ENCODE measurements at places on chromosomes 11 and 22.
A peak's percentile ranks its signal among the peaks of the same experiment; 100 is the strongest.

DNA sequence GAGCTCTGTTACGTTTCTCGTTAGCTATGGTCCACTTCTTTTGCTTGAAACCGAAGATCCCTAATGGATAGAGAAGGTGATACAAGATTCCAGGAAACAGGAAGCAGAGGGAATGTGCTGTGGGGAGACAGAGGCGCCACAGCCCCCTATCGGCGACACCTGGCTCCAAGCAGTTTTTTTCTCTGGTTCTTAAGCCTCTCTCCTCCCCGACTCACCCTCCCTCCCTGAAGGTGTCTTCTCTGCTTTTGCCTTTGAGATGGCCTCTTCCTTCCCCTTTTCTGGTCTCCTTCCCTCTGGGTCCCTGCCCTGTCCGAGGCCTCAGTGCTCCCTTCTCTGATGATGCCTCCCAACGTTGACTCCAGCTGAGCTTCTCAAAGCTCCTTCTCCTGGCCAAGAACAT lies 14.2 kb upstream of the APOBEC3A start:
- no peak for DNase-seq

GRCh38 chr22:20583471-20583922 lies 76.1 kb downstream of the MED15 start:
- no peak for DNase-seq

GRCh38 chr11:116607027-116607426 lies 165.8 kb downstream of the BUD13 start:
- DNase-seq, result no peak

- no peak for DNase-seq
These were observed 18.5 kb upstream of the LRRC10B start for GRCh38 chr11:61489833-61490721.

- DNase-seq, result no peak
These were observed 7.6 kb upstream of the LYVE1 start for GRCh38 chr11:10576035-10576398.

- DNase-seq, result peak; percentile 52
These were observed 32.6 kb downstream of the PRDM11 start for GRCh38 chr11:45178890-45179671.

DNA sequence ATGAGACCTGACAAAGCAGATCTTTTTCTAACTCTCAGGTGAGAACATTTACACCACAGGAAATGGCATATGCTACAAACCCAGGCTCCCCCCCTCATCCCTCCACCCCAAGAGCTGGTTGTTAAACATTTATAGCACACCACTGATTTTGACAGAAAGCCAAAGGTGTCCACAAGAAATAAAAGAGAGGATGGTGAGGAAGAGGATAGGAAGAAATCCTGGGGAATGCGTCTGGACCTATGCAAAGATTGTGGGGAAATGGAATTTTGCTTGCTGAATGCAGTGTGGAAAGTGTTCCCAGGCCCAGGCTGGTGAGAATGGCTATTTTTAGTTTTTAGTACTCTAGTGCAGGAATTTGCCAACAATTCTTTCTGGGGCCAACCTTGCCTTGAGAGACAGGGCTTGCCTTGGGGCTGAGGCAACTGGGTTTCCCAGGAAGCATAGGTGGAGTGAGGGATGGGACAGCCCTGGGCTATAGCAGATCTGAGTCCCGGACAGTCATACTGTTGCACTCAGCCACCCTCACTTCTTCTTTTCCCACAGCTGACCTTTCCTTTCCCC lies 163.9 kb downstream of the ADAMTS15 start:
- peak; percentile 92 for DNase-seq

GRCh38 chr11:16418428-16419097 lies 62.2 kb upstream of the SOX6 start:
- DNase-seq, result peak; percentile 5

GRCh38 chr11:1458340-1459218 lies 28.0 kb downstream of the MOB2 start:
- DNase-seq, result peak; percentile 14

GRCh38 chr11:30041171-30041570 lies 24.3 kb upstream of the KCNA4 start:
- no peak for DNase-seq

DNA sequence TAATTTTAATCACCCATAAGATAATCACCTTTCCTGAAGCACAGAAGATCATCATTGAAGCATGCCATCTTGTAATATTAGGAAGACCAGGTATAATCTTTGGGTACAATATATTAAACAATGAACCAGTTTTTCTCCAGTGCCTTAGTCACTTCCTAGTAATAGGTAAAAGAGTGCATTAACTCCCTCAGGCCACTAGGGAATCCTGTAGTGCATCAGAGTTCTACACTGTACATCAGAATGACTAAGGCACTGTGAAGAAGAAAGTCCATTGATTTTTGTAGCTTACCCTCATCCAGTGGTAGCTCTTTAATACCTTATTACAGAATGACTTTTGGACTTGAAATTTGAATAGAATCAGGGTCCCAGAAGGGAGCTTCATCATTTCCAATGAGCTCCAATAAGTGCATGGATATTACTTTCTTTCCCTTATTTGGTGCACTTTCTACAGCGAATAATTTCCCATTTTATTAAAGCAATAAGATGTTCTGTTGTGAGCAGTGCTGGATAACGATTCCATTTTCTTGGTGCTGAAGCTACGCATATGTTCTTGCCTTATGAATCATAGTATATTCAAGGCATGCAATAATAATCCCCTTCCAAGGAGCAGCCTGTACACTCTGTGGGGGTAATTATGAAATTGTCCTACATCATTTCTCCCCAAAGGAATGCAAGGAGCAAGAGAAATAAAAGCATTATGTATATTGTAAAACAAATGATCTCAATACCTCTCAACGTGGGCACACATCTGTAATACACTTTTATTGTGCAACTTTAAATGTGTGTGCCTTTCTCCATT lies 4.7 kb downstream of the C11orf87 start:
- DNase-seq, result peak; percentile 39

- no peak for DNase-seq
These were observed 17.6 kb downstream of the KCNC1 start for GRCh38 chr11:17752144-17752543.

GRCh38 chr11:94525546-94526324 lies 13.5 kb downstream of the C11orf97 start:
- peak; percentile 88 for DNase-seq

GRCh38 chr11:11122749-11123148 lies 230.3 kb downstream of the CSNK2A3 start:
- no peak for DNase-seq

DNA sequence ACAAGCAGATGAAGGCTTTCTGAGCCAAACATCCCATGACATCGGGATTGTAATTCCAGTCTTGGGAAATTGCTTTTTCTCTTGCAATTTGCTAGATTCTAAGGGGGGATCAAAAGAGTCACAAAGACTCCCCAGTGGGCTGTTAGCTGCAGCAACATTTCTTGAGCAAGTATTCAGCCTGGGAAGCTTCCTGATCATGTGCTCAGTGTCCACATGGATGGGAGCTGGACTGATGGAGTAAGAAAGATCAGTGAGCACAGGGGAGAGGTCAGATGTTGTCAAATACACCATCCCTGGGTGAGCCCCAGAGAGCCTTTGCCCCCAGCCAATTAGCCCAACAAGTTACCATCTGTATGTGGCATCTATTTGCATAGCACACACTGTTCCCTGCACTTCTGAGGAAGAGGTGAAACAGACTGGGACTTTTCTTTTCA lies 10.2 kb upstream of the GRK3 start:
- no peak for DNase-seq

- no peak for DNase-seq
These were observed 52.2 kb downstream of the C11orf58 start for GRCh38 chr11:16790486-16791190.

GRCh38 chr11:108985945-108986279 lies 321.0 kb downstream of the DDX10 start:
- DNase-seq, result peak; percentile 69

- DNase-seq, result no peak
These were observed 152.6 kb upstream of the B3GAT1 start for GRCh38 chr11:134564472-134565200.

- no peak for DNase-seq
These were observed 26.3 kb upstream of the RASD2 start for GRCh38 chr22:35514366-35514765.

DNA sequence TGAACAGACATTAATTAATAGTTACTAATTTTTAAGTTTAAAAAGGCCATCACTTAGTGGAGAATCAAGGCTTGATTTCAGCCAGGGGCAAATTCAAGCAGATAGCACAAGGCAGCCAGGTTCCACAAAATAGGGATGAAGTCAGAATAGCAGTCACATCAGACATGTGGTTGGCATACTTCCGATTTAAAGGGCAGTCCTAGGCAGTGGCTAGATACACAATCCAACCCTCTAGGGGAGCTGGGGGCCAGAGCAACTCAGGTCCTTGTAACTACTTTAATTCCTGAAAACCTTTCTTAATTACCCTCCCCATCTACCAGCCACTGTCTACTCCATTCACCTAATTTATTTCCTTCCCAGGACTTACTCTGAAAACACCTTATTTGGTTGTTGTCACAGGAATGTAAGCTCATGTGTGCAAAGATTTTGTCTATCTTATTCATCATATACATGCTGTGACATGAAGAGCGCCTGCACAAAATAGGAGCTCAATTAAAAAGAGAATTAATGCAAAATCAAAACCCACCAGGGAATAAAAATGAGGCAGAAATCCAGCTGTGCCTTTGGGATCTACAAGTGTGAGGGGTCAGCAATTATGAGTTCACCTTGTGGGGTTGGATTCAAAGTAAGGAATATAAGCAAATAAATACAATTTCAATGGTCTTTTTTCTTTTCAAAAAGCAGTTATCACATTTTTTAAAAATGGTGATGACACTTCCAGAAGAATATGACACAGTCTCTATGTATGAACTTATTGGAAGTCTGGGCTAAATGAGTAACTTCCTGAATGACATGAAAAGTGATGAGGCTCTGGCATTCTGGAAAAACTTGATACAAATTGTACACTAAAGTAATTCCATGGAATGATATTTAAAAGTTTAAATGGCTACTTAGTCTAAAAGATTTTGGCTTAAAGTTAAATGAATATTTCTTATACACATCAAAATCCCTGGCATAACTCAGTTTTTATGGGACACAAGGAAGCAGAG lies 53.8 kb downstream of the COPB1 start:
- DNase-seq, result peak; percentile 57

DNA sequence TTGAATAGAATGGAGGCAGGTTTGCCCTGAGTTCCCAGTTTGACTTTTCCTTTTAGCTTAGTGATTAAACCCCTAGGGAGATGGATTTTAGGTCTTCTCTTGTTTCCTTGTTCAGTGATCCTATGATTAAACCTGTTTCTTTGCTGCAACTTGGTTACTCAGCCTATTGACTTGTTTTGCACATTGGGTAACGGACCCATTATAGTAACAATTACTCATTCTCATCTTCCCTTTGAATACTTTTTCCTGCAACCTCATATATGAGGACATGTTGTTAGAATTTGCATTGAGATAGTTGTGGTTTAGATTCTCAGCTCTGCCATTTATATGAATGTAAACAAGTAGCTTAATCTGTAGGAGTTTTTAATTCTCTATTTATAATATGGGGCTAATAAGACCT lies 489.2 kb upstream of the CNTN5 start:
- DNase-seq, result no peak

- DNase-seq, result no peak
These were observed 149.4 kb downstream of the BRD1 start for GRCh38 chr22:49678137-49678841.

DNA sequence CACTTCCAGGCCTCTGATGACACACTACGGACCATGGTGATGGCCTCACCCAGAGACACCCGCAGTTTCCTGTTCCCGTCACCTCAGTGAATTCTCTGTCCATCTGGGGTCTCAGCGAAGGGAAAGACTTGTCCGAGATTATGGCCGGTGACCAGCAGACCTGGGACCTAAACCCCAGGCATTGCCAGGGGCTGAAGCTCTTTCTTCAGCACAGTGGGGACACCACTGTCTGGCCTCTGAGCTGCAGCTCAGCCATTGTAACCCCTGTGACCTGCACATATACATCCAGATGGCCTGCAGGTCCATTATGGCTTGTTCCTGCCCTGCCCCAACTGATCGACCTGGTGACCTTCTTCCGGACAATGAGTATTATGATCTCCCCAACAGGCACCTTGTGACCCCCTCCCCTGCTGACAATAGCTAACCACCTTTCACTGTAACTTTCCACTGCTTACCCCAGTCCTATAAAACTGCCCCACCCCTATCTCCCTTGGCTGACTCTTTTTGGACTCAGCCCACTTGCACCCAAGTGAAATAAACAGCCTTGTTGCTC lies 22.3 kb downstream of the CBX7 start:
- no peak for DNase-seq

- DNase-seq, result peak; percentile 45
These were observed 20.8 kb upstream of the IL18BP start for GRCh38 chr11:71977743-71978418.

DNA sequence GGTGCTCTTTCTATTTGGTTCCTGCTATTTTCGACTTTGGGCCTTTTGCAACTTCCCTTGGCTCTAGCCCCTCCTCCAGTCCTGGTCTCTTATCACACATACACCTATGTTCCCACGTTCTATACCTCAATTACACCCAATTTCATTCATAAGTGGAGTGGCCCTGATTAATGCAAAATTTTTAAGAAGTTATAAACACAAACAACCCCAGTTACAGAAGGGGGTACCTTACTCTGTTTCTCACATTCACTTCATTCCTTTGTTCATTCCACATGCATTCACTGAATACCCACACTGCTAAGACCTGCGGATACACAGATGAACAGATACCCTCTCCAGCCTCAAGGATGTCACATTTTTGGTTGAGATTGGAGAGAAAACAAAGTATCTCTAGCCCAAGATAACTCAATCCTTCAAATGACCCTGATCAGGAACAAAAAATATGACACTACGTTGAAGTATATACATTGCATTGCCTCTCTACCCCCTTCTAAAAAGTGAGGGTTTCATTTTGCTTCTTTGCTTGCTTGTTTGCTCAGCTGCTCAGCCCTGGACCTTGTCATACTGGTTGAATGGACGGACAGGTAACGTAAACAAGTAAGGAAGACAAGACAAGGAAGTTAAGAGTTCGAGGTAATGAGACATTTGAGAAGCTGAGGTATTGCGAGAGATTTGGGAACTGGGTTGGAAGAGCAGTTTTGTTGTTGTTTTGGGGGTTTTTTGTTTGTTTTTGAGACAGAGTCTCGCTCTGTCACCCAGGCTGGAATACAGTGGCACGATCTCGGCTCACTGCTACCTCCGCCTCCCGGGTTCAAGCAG lies 3.6 kb upstream of the VPS37C start:
- no peak for DNase-seq

- no peak for DNase-seq
These were observed 115.5 kb downstream of the TEAD1 start for GRCh38 chr11:12789596-12790215.

DNA sequence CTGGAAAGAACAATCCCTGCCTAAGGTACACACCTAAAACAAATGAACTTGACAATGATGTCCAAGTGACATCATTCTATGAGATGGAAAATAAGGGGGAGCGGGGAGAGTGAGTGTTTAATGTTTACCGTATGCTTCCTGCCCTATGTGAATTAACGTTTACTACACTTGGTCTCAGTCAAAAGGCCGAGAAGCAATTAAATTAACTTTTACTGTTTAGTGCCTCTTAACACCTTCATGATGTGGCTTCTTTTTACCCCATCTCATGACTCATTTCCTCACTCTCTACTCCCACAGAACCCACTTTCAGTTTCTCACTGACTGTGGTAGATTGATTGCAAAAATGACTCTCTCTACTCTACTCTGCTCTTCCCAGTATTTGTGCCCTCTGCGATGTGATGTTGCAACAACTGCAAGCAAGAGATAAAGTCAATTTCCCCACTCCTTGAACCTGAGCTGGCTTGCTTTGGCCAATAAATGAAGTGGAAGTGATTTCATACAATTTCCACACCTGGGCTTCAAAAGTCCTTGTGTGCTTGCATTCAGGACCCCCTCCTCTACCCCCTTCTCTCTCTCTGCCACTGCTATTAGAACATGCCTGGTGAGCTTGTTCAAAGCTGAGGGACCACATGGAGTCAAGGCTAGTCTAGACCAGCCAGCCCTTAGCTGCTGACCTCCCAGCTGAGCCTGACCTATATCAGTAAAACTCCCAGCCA lies 11.6 kb upstream of the ALKBH3 start:
- DNase-seq, result peak; percentile 67
